ENCODE measurements at places on chromosomes 12 and 14. TPM values are rescaled to one million over a fixed set of nuclear protein-coding genes. Genes with fewer than 3 reads are reported as not detected.

TDRD9 gene
- 0.95 TPM for total RNA-seq

- no peak for DNase-seq
These were observed 2.9 kb upstream of the SBNO1 start for GRCh38 chr12:123367511-123367910.

DNA sequence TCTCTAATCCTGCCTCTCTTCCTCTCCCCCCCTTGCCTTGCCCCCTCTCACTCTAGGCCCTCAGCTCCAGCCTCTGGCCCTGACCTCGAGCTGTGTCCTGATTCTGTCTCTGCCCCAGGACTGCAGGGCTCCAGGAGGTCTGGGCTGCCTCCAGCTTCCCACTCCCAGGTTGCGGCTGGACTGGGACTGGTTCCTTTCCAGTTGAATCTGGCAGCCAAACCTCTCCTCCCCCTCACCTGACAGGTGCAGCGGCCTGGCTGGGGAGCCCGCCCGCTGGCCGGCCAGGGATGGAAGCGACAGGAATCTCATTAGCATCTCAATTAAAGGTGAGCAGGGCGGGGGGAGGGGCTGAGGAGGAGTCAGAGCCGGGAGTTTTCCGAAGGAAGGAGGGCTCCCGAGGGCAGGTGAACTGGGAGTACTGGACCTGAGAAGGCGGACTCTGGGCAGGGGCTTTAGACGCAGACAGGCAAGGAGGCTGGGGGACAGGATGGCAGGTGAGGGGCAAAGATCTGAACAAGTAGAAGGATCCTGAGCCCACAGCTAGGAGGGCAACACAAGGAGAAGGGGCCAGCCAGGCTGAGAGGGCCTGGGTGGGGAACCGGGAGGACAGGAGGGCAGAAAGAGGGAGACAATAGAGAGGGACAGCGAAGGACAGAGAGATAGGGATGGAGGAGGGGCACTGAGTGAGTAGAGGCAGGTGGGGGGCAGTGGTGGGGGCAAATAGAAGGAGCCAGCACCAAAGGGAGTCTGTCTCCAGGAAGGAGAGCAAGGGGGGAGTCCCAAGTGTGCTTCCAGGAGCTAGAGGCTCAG, at the start of gene SCNN1A:
Gene SCNN1A, minus strand, starts transcription at position 295 of the 810 bp plus-strand sequence. CDS start 780 bp downstream, outside the sequence.
- no peak for DNase-seq

WDR20 gene
- 27.0 TPM for total RNA-seq

DNA sequence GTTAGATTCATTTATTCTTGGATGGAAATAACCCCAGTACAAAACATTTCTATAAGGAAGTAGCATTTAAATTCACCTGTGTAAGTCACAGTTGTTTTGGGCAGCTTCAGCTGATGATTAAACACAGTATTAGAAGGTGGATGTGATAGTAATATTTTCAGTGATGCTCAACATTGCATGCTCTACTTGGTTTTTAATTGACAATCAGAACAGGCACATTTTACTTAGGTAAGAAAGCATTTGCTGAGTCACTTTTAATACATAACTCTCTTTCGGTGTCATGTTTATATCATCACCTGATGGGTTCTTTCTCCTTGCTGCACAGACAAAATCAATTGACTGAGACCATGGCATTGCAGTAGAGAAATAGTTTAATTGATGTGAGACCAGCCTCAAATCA, 80.7 kb downstream of the CMAS start:
- DNase-seq = no peak

- DNase-seq = no peak
These were observed 75.0 kb downstream of the TGFB3 start for GRCh38 chr14:75906680-75907280.

- no peak for DNase-seq
These were observed 101.4 kb downstream of the PDE3A start for GRCh38 chr12:20469756-20470155.

DNA sequence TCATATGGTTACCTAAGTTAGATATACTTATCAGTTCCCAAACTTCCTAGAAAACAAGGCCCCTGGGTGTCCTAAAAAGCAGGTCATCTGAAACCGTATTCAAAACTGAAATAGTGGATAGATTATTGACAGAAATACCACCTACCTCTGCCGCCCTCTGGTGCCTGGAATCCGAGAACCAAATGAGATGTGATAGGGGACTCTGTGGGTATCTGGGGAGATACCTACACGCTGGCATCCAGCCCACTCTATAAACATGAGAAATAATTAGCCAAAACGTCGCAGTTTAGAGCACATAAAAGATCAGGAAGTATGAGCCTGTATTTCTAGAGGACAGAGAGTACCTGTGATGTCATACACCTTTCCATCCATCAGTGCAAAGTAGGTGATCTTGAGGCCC, 4.4 kb downstream of the ORMDL2 start:
- DNase-seq = no peak

GYS2 gene
- total RNA-seq = not detected

GRCh38 chr14:52351233-52352060, 37.3 kb downstream of the PTGER2 start:
- DNase-seq = peak; percentile 80

DNA sequence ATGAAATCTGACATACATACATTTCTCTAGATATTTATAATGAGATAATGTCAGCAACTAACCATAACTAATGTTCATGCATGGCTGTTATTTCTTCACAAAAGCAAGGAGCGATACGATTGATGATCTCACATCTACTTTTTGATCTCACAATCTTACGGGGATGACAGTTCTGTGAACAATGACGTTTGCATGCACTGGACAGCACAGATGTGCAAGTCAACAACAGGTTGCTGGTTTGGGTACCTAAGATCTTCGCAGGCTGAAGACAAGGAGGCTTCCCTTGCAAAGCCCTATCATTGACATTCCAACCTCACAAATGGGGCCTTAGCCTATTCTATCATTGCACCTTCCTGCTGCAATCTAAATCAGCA, 53.6 kb downstream of the C12orf42 start:
- DNase-seq = no peak

DNA sequence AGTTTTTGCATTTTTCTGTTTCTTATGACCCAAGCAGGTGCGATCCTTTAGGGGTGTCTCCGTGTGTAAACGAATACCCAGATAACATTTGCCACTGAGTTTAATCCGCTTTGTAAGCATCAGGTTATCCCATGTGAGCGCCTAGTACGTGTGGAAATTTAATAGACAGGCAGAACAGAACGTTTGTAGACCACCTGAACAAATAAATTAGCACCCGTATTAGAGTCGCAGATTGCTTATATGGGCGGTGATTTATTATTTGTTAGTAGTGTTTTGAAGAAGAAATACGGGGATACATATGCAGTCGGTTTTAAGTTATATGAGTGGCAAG, 325 bp downstream of the C12orf60 start:
- DNase-seq = no peak

GRCh38 chr12:70400124-70400523, 34.0 kb downstream of the KCNMB4 start:
- no peak for DNase-seq

DNA sequence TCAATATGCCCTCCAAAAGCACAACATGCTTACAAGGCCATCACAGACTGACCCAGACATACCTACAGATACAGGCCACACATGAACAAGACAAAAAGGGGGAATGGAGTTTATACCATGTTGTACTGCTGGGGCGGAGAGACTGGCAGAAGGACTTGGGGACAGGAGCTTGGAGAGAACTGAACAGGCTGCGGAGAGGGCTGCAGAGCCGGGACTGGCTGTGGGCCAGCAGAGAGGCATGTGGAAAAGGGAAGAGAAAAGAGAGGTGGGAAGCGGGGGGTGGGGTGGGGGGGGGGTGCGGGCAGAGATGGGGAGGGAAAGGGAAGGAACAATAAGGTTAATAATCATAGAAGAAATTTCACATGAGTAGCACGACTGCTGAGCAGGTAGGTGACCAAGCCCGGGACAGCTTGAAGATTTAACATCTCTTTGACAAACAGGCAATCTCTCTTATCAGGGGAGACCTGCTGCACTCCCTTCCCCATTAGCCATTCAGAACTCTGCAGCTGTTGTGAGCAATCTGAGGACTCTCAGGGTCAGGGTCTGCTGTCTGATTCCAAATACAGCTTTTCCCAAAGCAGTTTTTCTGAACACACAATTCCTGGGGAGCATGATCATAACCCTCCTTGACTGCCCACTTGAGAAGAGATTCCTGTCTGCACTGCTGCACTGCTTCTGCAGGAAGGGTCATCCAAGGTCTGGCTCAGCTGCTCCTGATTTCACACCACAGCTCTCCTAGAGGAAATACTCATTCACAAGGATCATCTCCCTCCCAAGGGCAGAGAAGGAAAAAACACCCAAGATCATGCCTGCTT, 21.6 kb upstream of the STAC3 start:
- DNase-seq = no peak

TMCC3 gene
- total RNA-seq = 11.7 TPM

DNA sequence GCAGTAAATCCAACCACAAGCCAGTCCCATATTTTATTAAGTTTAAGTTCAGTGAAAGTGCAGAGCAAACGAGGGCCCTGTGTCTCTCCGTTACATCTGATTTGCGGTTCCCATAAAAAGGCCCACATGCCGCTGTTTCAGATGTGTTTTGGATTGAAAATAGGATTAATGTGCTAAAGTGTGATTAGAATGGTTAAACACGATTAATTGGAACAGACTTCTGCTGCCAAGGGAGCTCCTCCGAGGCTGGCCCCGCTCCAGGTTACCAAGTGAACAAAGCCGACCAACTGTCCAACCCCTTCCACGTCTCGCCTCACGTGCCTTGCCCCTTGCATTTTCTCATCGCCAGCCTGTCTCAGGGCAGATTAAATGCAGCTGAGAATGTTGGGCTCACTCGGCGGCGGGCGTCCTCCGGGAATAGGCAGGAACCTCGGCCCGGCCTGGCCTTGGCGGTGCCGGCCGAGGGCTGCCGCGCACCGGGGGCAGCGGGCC, 166.5 kb upstream of the GSC start:
- DNase-seq = peak; percentile 73

DNA sequence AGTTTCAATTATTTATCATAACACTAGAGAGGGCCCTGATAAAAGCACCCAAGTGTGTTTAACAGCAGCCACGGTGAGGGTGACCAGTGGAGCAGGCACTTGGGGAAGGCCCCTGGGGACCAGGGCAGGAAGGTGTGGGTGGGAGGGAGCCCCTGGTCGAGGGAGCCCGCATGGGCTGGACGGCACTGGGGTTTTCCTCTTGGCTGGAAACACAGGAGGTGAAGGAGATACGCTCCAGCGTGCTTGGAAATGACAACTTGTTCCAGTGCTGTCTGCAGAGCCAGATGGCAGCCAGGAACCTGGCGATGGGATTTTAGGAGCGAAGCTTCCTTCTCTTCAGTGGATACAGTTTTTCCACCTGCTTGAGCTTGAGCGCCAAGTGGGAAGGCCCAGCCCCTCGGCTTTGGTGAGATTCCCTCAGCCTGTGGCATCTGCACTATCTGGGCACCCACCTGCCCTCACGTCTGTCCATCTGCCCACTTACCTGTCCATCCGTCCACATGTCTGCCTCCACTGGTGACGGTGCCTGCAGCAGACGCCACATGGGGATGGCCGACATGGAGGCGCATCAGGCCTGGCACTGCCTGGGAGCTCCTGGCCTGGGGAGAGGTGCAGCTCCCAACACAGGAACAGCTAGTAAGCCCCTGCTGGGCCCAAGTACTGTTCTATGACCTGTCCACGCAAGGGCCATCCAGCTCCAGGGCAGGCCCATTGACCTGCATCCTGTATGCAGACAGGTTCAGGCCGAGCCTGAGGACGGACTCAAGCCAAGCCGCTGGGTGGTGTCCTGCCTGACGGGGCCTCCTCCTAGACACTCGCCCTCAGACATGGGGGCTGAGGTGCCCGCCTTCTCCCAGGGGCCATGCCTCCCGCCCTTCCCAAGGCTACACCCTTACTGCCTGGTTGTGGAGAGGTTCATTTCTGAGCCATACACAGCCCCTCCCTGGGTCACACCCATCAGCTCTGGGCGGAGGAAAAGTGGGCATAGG, 192.2 kb upstream of the C14orf180 start:
- DNase-seq = no peak

CMKLR1 gene
- 17.6 TPM for total RNA-seq

DEPDC4 gene
- 3.4 TPM for total RNA-seq

DNA sequence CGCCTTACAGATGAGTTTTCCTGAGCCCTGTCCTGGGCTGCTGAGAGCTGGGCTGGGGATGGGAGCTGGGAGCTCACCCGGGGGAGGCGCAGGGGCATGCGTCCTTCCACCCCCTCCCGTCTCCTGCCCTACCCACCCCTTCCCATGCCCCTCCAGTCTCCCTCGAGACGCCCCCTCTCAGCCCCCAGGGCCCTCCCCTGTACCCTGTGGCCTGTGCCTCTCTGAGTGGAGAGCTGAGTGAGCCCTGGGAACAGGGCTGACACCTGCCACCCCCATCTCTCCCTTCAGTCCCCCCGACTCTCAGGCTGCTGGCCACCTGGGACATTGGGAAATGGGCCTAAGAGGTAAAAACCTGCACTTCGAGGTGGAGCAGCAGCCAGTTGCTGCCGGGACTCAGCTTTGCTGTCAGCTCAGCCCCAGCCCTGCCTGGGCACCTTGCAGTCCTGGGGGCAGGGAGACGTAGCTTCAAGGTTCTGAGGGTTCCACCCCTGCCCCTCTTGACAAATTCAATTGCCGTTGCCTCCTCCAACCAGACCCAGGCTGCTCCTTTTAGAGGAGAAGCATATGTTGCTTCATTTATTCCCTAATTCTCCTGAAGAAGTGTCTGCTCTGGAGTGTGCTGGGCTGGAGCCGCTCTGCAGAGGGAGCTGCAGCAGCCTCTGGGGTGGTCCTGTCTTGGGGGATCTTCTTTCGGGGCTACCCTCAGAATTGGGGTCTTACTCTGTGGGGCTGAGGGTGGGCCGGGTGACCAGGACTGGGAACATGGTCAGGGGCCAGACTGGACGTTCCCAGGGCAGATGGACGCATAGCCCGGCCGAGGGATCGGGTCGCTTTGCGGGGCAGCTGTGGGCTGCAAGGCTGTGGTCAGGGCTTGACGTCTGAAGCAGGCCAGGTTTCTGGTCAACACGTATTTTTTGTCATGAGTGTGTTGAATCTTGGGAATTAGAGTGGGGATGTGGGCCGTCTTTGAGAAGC, 141.4 kb downstream of the ADGRD1 start:
- no peak for DNase-seq

PIK3C2G gene
- 1.2 TPM for total RNA-seq

DNA sequence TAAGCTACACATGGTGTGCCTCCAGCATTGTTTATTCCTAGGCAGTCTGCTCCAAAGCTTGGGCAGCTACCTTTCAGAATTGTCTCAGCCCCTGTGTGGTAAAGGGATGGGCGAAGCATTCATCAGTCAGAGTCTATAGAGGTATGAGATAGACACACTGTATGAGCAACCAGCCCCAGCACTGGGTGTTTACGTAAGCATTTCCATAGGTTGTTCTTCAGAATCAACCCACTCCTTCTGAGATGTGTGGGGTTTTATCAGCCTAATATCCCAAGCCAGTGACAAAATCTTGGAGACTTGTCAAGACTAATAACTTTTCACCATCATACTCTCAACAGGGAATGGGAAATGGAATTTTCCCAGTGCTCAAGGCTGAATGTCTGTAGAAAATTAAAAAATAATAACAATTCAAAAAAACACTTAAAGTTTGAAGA, 98.2 kb downstream of the BTG1 start:
- DNase-seq = no peak

OR4E2 gene
- total RNA-seq = not detected

FLRT2 gene
- total RNA-seq = 194 TPM
